ENCODE measurements at places on chromosomes 5 and 9.

GRCh38 chr5:10601246-10602030 is 37.6 kb downstream of the ANKRD33B start:
- no peak for DNase-seq

GRCh38 chr9:104817437-104817836 is 53.5 kb downstream of the NIPSNAP3B start:
- no peak for DNase-seq

GRCh38 chr5:86460519-86460918 is 157.2 kb upstream of the COX7C start:
- no peak for DNase-seq

- DNase-seq: no peak
These were observed 77.0 kb downstream of the IRX2 start for GRCh38 chr5:2674456-2674855.

GRCh38 chr9:101307524-101308213 is 77.1 kb downstream of the BAAT start:
- no peak for DNase-seq

DNA sequence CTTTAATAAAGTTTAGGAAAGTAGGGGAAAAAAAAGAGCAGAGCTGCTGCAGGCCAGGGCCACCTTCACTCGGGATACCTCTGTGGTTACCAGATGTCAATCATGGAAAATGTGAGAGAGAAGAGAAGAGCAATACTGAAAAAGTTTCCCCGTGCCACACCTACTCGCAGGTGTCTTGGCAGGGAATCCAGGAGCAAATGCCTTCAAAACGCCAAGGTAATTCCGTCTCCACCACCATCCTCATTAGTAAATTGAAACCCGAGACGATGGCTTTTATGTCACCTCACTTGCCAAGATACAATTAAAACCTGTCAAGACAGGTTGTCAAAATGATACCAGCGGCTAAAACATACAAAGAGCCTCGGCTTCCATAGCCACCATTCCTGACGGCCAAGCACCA is 49.7 kb downstream of the FAM81B start:
- DNase-seq: no peak

DNA sequence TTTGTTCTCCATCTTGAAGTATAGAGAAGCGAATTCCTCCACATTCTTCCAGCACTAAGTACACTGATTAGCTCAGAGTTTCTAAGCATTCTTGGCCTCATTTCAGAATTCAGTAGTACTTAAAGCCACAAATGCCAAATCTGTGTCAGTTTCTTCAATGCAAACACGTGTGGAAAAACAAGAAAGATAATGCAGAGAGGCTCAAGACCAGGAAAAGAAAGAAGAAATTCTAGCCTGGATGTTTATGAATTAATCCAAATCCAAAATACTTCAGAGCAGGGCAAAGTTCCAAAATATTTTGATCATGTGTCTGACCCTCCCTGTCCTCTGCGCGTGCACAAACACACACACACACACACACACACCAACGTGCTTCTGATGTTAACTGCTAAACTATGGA is 457.6 kb downstream of the SLCO4C1 start:
- DNase-seq: no peak

GRCh38 chr5:156363861-156364260 is 36.9 kb downstream of the SGCD start:
- DNase-seq: no peak

DNA sequence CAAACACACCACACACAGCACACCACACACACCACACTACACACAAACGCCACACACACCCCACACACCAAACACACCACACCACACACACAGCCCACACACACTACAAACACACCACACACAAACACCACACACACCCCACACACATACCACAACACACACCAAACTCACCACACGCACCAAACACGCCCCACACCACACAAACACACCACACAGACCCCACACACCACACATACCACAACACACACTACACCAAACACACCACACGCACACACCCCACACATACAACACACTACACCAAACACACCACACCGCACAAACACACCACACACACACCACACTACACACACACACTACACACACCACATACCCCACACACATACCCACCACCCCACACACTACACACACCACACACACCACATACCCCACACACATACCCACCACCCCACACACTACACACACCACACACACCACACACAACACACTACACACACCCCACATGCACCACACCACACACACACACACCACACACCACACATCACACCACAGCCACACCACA is 151.2 kb downstream of the ERCC6L2 start:
- DNase-seq: no peak

- no peak for DNase-seq
These were observed 408.3 kb downstream of the KDM4C start for GRCh38 chr9:7166074-7166473.

DNA sequence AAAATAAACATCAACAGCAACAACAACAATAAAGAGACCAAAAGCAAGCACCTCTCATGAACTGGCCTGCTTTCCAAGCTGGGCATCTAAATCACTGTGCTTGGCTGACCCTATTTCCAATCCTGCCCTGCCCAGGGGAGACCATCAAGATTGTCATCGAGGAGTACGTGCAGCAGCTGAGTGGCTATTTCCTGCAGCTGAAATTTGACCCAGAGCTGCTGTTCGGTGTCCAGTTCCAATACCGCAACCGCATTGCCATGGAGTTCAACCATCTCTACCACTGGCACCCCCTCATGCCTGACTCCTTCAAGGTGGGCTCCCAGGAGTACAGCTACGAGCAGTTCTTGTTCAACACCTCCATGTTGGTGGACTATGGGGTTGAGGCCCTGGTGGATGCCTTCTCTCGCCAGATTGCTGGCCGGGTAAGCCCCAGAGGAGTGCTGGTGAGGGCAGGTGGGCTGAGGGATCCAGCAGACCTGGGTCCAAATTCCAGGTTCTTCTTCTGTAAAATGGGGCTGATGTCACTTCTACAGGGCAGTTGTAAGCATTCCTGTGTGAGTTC is 15.6 kb downstream of the PTGS1 start:
- DNase-seq: no peak

DNA sequence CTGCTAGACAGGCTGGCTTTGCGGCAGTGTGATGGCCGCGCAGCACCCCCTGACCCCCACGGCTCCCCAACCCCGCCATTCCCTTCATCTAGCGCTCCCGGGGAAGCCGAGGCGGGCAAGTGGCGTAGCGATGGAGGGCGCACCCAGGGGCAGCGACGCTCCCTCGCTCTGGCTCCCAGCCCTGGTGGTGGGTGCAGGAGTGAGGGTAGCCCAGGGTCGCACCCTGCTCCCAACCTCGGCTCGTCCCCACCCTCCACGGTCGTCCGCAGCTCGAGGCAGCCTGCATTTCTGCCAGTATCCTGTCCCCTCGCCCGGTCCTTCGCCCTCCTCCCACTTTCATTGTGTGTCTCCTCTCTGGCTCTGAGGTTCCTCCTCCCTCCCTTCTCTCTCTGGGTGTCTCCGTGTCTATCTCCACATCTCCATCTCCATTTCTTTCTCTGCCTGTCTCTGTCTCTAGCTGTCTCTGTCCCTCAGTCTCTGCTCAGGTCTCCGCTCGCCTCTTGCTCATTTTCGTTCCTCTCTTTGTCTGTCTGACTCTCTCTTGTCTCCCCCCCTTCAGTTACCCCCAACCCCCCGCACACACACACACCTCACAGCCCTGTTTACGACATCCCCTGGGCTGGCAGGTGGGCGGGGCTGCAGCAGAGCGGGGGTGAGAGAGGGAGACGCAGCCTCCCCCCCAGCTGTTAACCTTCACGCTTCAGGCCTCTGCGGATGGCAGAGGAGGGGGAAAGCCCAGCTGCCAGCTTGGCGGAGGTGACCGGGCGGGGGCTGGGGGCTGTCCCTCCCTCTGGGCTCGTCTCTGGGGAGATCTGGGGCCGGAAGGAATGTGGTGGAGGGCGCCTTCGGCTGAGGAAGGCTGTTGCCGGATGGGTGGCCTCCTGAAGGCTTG is 48.7 kb upstream of the PSD2 start:
- peak; percentile 40 for DNase-seq

- DNase-seq: no peak
These were observed 59.6 kb downstream of the RICTOR start for GRCh38 chr5:39014561-39014960.
